Glutamatergic neuron (in vitro differentiated cells): ENCODE measurements at places on chromosomes 3 and 15. TPM values are rescaled to one million over a fixed set of nuclear protein-coding genes. Genes with fewer than 3 reads are reported as not detected.

- no peaks in the 10 kb centered on the region for H3K27me3 ChIP-seq
- peaks cover 6% of the 10 kb centered on the region for H3K36me3 ChIP-seq
- H3K27ac ChIP-seq = no peak overlapping the region
- H3K4me3 ChIP-seq = no peak overlapping the region
- DNase-seq = no peak
- H3K4me1 ChIP-seq = peaks cover 11% of the 10 kb centered on the region
Measured at GRCh38 chr3:53776494-53777101, 69.6 kb downstream of the CHDH start.

- no peaks in the 10 kb centered on the region for H3K36me3 ChIP-seq
- no peak overlapping the region for H3K27ac ChIP-seq
- no peak for DNase-seq
- H3K4me1 ChIP-seq = peaks cover 11% of the 10 kb centered on the region
- no peak overlapping the region for H3K4me3 ChIP-seq
Measured at GRCh38 chr15:87755226-87755625, 501.3 kb downstream of the NTRK3 start.

SLC51B gene
- not detected for total RNA-seq

DNA sequence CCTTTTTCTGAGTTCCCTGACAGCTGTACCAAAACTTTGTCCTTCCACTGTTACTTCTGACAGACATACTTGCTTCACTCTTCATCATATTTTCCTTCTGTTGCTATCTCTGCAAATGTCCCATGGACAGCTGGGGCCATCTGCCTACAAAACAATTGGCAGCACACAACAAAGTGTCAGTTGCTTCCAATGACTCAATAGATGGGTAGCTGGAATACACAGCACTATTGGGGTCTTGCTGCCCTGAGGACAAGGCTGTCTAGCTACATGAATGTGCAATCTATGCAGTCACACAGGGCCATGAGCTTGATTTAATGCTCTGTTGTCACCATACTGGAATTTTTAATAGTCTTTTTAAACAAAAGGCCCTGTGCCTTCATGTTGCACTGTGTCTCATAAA lies 192.8 kb downstream of the DTWD1 start:
- H3K4me1 ChIP-seq = no peaks in the 10 kb centered on the region
- H3K4me3 ChIP-seq = no peak overlapping the region
- H3K36me3 ChIP-seq = no peaks in the 10 kb centered on the region
- no peak for DNase-seq
- H3K27me3 ChIP-seq = no peaks in the 10 kb centered on the region

AGBL1 gene
- 0.76 TPM for total RNA-seq

DNA sequence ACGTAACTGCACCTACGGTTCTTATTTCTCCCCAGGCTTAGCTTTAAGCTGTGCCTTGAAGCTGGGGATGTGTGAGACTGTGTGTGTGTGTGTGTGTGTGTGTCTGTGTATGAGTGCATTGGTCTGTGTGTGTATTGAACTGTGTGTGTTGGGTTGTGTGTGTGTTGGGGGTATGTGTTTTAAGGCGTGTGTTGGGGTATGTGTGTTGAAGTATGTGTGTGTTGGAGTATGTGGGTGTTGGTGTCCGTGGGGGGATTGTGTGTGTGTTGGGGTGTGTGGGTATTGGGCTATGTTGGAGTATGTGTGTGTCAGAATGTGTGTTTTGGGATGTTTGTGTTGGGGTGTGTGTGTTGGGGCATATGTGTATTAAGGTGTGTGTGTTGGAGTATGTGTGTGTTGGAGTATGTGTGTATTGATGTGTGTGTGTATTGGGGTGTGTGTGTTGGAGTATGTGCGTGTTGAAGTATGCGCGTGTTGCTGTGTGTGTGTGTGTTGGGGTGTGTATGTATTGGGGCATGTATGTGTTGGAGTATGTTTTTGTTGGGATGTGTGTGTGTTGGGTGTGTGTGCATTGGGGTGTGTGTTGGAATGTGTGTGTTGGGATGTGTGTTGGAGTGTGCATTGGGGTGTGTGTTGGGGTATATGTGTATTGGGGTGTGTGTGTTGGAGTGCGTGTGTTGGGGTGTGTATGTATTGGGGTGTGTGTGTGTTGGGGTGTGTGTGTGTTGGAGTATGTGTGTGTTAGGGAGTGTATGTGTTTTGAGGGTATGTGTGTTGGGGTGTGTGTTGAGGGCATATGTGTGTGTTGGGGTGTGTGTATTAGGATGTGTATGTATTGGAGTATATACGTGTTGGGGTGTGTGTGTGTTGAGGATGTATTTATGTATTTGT lies 76.4 kb downstream of the LSM3 start:
- DNase-seq = no peak
- H3K4me3 ChIP-seq = no peak overlapping the region
- peaks cover 2% of the 10 kb centered on the region for H3K27me3 ChIP-seq
- H3K27ac ChIP-seq = no peak overlapping the region

ZNF860 gene
- total RNA-seq = not detected

DNA sequence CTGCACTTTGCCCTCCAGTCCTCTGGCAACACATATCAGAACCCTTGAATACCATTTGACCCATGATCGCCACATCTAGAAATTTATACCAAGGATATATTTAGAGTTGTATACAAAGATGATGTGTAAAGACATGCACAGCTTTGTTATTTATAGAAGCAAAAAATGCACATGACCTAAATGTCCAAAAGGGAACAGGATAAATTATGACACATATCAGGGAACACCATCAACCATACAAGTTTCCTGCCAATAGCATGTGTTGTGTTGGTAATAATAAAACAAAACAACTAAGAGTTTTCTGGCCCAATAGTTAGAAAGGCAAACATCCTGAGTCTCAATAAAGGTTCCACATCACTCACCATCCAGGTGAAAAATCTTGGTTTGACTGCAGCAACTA lies 51.5 kb downstream of the AAGAB start:
- no peaks in the 10 kb centered on the region for H3K27me3 ChIP-seq
- H3K27ac ChIP-seq = no peak overlapping the region
- H3K4me1 ChIP-seq = peaks cover 5% of the 10 kb centered on the region
- H3K4me3 ChIP-seq = no peak overlapping the region
- DNase-seq = no peak

GRCh38 chr15:45291822-45292582 lies 40.0 kb downstream of the SLC28A2 start:
- no peaks in the 10 kb centered on the region for H3K4me1 ChIP-seq
- H3K27me3 ChIP-seq = no peaks in the 10 kb centered on the region
- DNase-seq = no peak
- no peak overlapping the region for H3K4me3 ChIP-seq

FETUB gene
- not detected for total RNA-seq

KPNA1 gene
- 86.1 TPM for total RNA-seq

P2RY1 gene
- total RNA-seq = 0.51 TPM

DNA sequence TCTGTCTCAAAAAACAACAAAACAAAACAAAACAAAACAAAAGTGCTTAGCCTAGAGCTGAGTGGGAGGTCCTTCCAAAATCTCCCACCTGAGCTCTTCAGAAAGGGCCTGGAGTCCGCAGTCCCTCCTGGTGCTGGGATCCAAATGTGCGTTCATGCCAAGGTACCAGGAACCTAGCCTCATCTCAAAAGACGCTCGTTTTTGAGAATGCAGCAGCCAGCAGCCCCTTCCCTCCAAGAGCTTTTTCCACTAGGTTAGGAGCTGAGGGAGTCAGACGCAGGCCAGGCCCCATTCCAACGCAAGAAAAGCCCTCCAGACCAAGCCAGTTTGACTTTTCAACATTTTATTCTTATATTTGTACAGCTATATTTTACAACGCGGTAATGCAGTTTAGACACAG lies 18.7 kb upstream of the RTP2 start:
- H3K4me3 ChIP-seq = no peak overlapping the region
- peaks cover 4% of the 10 kb centered on the region for H3K27me3 ChIP-seq
- H3K4me1 ChIP-seq = no peaks in the 10 kb centered on the region
- H3K27ac ChIP-seq = no peak overlapping the region

- H3K27me3 ChIP-seq = no peaks in the 10 kb centered on the region
- H3K4me1 ChIP-seq = peaks cover 19% of the 10 kb centered on the region
- peaks cover 16% of the 10 kb centered on the region for H3K36me3 ChIP-seq
- H3K4me3 ChIP-seq = no peak overlapping the region
- H3K27ac ChIP-seq = no peak overlapping the region
- no peak for DNase-seq
Measured at GRCh38 chr3:141392416-141392815, 24.1 kb downstream of the ZBTB38 start.

DNA sequence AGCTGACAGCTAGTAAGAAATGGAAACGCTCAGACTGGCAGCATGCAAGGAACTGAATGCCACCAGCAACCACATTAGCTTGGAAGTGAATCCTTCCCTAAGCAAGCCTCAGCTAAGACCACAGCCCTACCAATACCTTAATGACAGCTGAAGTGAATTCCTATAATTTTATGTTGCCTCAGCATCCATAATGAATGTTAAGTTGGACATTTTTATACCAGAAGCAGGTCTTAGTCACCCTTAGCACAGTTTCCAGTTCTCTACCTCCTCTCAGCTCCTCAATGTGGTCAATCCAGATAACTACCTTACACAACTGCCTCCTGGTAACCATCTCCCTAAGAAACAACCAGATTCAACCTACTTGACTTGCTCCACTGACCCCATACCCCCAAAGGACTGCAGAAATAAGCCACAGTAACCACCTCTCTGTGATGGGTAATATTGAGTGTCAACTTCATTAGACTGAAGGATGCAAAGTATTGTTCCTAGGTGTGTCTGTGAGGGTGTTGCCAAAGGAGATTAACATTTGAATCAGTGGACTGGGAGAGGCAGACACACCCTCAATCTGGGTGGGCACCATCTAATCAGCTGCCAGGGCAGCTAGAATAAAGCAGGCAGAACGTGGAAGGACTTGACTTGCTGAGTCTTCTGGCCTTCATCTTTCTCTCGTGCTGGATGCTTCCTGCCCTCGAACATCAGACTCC lies 33.5 kb downstream of the NEDD4 start:
- no peak for DNase-seq
- no peaks in the 10 kb centered on the region for H3K27me3 ChIP-seq
- no peaks in the 10 kb centered on the region for H3K36me3 ChIP-seq
- H3K4me1 ChIP-seq = peaks cover 8% of the 10 kb centered on the region
- H3K4me3 ChIP-seq = no peak overlapping the region
- H3K27ac ChIP-seq = no peak overlapping the region

- no peaks in the 10 kb centered on the region for H3K27me3 ChIP-seq
- DNase-seq = no peak
- no peak overlapping the region for H3K27ac ChIP-seq
Measured at GRCh38 chr15:53843166-53843565, 83.7 kb upstream of the WDR72 start.

DNA sequence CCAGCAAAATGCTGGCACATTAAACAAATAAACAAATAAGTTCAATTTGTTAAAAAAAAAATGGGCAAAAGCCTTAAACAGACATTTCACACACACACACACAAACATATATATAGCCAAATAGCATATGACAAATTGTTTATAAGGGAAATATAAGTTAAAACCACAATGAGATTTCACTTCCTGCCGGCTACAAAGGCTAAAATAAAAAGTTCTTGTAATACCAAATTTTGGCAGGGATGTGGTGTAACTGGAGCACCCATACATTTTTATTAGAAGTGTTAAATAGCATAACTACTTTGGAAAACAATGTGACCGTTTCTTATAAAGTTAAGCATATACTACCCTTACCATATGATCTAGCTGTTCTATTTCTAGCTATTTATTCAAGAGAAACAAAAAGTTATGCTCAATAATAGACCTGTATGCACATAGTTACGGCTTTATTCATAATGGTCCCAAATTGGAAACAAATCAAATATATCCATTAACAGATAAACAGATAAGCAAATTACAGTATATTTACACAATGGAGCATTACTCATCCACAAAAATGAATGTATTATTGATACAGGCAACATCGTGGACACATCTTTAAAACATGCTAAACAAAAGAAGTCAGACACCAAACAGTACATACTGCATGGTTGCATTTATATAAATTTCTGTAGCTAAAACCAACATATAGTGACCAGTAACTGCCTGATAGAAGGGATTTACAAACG lies 93.9 kb downstream of the EOMES start:
- no peaks in the 10 kb centered on the region for H3K36me3 ChIP-seq
- peaks cover 3% of the 10 kb centered on the region for H3K27me3 ChIP-seq
- H3K27ac ChIP-seq = no peak overlapping the region
- H3K4me3 ChIP-seq = no peak overlapping the region

A4GNT gene
- total RNA-seq = not detected

DNA sequence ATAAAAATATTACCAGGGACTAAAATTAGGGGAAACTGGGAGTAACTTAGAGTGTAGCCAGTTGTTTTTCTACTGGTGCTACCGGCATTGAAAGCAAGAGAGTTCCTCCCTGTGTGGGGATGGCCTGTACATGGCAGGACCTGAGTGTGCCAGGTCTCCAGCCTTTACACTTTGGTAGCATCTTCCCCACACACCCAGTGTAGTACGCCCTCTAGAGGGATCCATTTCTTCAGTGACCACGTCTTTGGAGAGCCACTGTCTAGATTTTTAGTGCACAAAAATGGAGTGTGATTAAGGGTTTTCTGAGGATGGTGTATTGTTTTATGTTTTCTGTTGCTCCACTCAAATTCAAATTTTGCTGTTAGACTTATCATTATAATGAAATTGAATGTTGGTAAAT lies 507.0 kb upstream of the TPRG1 start:
- no peak overlapping the region for H3K4me3 ChIP-seq
- H3K27me3 ChIP-seq = no peaks in the 10 kb centered on the region
- no peaks in the 10 kb centered on the region for H3K36me3 ChIP-seq
- H3K27ac ChIP-seq = no peak overlapping the region
- peaks cover 5% of the 10 kb centered on the region for H3K4me1 ChIP-seq

DNA sequence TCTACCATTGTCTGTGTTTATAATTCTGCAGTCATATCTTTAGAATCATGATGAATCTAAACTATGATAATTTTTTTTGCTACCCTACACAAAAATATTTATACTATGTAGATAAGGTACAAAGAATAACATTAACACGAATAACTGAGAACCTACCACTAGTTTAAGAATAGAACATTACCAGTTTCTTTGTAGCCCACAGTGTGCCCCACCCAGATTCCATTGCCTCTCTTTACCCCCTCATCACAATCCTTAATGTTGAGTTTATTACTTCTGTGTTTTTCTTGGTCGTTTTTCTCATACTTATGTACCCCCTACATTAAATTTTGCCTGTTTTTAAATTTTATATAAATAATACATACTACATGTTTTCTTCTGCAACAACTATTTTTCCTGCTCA lies 140.5 kb downstream of the BBX start:
- DNase-seq = no peak
- H3K27ac ChIP-seq = no peak overlapping the region
- no peaks in the 10 kb centered on the region for H3K36me3 ChIP-seq
- no peak overlapping the region for H3K4me3 ChIP-seq

DNA sequence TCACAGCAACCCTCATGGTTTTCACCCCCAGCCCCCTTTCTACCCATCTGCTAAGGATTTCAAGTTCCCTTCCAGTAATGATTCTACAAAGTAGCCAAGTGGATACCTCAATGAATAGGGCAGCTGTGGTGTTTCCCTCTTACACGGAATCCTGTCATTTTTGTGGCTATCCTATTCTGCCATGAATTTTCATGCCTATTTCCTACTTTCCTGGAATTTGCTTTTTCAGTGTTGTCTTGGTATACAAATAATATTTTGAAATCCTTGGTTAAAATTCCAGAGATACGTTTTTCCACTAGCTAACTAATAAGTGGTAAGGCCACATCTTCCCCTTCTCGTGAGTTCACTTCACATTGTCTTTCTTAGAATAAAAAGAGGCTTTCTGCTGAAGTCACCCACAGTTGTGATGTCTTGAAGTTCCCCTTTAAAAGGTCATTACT lies 7.5 kb downstream of the ADPRH start:
- no peak for DNase-seq
- no peaks in the 10 kb centered on the region for H3K4me1 ChIP-seq
- H3K36me3 ChIP-seq = no peaks in the 10 kb centered on the region
- H3K27ac ChIP-seq = no peak overlapping the region
- no peaks in the 10 kb centered on the region for H3K27me3 ChIP-seq

- no peaks in the 10 kb centered on the region for H3K36me3 ChIP-seq
- no peak overlapping the region for H3K27ac ChIP-seq
- no peak for DNase-seq
- H3K4me3 ChIP-seq = no peak overlapping the region
Measured at GRCh38 chr15:65305776-65306175, 1.3 kb downstream of the RNU5B-1 start.
